Cerebellar cortex (tissue), 1 donor: ENCODE measurements at places on chromosomes 3 and 15.
A peak's percentile ranks its signal among the peaks of the same experiment; 100 is the strongest.

DNA sequence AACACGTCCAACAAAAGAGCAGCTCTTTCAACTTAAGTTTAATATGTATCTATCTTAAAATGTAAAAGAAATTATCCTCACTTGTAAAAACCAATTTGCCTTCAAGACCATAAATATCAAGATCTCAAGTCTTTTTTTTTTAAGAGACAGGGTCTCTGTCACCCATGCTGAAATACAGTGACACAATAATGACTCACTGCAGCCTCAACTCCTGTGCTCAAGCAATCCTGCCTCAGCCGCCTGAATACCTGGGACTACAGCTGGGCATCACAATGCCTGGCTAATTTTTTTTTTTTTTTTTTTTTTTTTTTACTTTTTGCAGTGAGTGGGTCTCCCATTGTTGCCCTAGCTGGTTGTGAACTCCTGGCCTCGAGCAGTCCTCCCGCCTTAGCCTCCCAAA is 26.0 kb downstream of the ACAP2 start:
- no peak for DNase-seq

- DNase-seq, result no peak
Measured at GRCh38 chr3:58973796-58974195, 76.0 kb downstream of the CFAP20DC start.

DNA sequence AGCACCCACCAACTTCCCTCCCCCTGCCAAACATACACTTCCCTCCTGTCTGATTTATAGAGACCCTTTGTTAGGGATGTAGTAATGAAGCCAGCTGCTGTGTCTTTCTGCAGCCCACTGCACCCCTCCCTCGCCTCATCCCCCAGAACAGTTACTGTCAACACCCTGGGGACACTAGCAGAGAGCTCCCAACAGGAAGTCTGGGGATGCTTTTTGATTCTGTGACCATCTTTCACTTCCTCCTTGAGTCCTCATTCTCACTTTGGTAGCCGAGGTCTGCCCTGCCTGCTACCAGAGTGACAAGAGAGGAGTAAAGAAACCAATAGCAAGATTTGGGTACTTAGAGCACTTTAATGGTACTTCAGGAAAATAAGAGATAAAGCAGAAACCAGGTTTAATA is 201.6 kb downstream of the SATB1 start:
- no peak for DNase-seq

DNA sequence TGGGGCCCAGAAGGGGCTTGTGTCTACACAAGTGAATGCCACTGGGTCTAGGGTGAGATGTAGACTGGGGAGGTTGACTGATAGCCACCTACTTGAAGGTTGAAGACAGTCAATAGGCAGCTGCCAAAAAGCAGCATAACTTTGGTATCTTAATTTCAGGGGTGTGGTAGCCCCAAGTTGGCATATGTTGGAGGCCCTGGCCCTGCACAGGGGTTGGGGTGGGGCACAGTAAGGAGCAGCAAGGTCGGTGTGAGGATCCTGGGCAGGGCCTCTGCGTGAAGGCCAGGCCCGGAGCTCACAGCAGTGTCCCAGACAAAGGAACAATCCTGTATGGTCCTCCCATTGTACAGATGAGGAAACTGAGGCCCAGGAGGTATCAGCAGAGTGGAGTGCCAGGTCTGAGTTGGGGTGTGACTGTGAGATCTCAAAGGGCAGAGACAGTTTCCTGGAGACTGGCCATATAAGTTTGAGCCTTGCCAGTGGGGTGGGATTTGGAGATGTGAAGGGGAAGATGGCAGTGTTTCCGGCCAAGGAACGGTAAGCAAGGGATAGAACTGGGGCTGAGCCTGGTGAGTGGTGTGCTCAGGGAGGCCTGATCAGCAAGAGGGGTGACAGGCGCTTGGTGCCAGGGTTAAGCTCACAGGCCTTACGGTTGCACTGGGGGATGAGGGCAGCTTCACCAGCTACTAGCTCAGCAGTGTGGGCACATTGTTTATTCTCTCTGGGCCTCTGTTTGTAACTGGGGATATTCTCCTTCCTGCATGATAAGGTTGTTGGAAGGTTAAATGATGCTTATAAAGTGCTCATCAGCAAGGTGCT is 1.7 kb downstream of the KLHL40 start:
- no peak for DNase-seq

- no peak for DNase-seq
Measured at GRCh38 chr15:101086394-101087171, 165.3 kb downstream of the CHSY1 start.

DNA sequence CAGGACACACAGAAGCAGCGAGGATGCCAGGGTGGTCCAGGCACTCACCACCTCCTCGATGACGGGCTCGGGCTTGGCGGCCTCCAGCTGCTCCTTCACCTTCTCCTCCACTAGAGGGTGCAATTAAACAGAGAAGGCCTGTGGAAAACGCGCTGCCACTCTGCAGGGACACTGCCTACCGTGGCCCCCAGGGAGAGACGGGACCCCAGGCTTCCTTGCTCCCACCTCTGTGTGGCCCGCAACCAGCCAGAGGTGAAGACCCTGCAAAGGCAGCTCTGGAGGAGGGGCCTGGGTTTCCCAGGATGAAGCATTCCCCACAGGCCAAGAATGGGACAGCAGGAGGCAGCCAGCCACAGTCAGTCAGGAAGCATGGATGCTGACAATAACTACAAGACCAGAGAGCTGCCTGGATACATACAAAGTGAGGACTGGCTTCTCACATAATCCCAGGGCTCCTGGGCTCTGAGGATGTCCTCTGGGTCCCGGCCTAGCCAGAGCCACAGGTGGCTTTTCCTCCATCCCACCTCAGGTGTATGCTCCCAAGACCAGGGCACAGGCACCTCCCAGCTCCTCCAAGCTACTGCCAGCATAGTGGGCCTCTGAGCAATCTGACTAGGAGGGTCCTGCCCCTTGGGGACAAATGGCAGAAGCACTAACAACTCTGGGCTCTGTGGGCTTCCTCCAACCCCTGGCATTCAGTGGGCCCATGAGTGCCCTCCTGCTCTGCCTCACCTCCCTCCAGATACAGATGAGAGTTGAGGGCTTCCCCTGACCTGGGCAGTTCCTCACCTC is 46.2 kb downstream of the PTH1R start:
- no peak for DNase-seq

GRCh38 chr15:68431792-68432401 is at the start of gene ITGA11:
Gene ITGA11 (minus strand): TSS chr15:68432163. CDS start chr15:68432066, 97 bp downstream.
- no peak for DNase-seq

DNA sequence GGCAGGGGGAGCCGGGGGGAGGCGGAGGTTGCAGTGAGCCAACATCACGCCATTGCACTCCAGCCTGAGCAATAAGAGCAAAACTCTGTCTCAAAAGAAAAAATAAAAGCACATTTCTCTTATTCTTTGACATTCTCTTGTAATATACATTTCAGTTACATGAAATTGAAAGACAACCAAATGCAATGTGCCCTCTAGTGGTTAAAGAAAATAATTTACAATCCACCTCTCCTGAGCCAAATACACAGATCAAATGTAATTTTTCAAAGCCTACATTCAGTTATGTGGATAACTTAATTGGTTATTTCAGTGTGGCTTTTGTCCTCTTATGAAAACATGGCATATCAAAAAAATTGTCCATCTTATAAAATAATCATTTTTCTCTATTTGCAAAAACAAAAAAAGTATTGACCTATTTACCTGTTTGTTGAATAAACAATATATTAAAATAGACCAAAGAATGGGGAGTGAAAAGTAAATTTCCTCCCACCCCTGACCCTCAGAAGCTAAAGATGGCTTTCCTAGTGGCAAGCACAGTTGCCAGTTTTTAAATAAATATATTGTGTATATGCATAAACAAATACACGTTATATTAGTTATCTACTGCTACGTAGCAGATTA is 14.2 kb upstream of the U2SURP start:
- DNase-seq, result peak; percentile 60

DNA sequence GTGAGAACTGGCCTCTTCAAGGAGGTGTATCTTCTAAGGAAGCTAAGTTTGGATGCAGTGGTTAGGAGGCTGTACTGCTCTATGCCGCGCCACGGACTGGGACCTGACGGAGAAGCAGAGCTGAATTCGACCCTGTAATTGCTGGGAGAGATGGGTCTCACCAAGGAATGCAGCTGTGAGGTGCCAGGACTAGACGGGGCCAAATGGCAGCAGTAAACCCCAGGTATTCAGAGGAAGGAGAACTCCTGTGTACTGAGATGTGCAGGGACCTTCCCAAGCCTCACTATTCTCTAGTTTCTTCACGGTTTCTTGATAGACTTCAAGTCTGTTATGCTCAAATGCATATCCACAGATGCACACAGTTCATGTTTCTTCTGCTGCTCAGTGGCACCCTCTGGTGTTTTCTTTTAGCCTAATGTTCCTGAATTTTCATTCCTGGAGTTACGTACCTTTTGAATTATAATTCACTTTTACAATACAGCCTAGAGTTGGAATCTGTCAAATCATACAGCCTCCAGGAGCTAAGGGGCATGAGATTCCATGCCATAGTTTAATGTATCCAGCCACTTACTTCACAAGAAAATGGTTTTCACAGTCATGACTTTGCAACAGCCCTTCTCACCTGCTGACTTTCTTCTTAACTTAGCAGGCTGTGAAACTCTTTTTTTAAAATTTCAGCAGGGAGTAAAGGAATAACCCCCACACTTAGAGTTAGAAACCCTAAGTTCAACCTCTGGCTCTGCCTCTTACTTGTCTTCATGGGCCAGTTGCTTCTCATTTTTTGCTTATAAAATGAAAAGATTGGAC is 61.8 kb downstream of the GLDN start:
- DNase-seq, result peak; percentile 41

DNA sequence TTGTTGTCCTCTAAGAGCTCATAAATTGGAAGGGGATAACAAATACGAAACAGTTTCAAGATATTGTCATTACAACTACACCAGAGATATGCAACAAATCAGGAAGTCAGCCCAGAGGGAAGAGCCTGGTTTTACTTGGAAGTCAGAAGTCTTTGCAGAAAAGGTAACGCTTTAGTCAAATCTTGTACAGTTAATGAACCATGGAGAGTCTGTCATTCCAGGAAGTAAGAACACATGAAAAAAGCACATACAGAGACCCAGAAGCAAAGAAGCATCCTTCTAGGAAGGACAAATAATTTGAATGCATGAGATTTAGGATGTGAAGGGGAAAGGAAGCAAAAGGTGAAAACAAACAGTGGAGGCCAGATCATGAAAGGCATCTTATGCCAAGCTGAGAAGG is 19.6 kb downstream of the DYNC1LI1 start:
- DNase-seq, result no peak

- no peak for DNase-seq
Measured at GRCh38 chr3:107067421-107067820, 309.8 kb upstream of the CCDC54 start.

DNA sequence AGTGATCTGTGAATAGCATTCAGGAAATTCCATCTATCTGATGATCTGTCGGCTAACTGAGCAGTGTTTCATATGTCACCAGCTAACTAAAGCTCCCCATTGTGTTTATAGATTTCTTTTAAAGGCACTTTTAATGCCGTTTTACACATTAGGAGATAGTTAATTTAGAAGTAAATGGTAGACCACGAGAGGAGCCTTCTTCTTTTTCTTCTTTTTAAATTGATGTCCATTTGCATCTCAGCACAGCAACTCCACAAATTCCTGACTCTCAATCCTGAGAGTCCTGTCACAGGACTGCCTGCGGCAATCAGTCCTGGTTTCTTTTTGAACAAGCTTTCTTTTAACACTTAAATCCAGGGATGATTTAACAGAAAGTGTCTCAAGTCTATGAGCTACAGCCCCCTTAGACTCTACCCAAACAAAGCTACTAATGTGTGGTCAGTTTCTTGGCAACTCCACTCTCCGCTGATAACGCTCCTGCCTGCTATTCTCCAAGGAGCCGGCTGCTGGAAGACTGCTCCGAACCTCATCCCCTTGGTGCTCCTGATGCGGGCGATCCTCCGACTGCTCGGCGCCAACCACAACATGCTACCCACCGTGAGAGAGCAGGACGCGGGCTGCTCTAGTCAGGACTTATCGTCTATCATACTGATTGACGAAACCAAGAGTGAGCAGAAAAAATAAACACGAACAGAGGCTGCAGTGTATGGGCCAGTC is 421.4 kb downstream of the MECOM start:
- no peak for DNase-seq

GRCh38 chr3:25843332-25843731 is 53.4 kb downstream of the OXSM start:
- peak; percentile 66 for DNase-seq

GRCh38 chr3:64352639-64352992 is 127.3 kb upstream of the PRICKLE2 start:
- DNase-seq, result peak; percentile 23

- no peak for DNase-seq
Measured at GRCh38 chr3:100516838-100517237, 24.4 kb downstream of the TMEM45A start.

DNA sequence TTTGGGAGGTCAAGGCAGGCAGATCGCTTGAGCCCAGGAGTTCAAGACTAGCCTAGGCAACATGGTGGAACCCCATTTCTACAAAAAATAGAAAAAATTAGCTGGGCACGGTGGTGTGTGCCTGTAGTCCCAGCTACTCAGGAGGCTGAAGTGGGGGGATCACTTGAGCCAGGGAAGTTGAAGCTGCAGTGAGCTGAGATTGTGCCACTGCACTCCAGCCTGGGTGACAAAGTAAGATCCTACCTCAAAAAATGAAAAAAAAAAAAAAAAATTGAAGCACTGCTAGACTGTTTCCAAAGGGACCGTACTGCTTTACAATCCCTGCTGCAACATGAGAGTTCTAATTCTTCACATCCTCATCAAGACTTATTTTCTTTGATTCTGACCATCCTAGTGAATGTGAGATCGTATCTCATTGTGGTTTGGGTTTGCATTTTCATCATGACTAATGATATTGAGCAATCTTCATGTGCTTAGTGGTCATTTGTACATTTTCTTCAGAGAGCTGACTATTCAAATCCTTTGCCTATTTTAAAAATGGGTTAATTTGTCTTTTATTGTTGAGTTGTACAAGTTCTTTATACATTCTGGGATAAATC is 10.8 kb downstream of the CMTM8 start:
- DNase-seq, result no peak

GRCh38 chr3:23945913-23946687 is 1.0 kb downstream of the NR1D2 start:
- DNase-seq, result peak; percentile 94

DNA sequence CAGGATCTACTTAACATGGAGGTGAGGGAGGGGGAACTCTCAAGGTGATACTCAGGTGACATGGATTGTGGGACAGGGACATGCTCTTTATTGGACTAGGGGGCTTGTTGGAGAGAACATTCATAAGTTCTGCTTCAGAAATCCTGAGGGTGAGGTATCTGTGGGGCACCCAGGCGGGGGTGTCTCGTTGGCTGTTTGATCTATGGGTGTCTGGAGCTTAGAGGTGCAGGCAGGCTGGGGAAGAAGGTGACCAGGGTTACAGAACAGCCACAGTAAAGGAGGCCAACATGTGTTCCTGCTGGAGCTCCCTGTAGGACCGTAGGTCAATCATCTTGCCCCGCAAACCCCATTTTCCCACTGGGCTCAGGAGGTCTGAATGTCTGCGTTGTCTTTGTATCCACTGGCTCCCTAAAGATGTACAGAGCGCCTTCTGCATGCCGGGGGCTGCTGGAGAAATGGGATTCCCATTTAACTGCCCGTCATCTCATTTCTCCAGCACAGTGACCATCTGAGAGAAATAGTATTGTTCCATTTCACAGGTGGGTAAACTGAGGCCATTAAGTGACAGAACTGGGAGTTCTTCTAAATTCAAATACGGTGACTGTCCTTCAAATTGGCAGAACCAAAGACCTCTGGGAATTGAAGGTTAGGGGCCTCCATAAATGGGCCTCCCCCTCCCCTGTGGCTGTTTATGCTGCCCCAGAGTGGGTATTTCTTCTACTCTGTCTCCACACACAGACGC is 40.3 kb upstream of the TSEN2 start:
- no peak for DNase-seq

GRCh38 chr15:76871930-76872329 is 33.2 kb downstream of the SCAPER start:
- DNase-seq, result no peak

GRCh38 chr3:128278130-128278529 is 124.8 kb downstream of the EEFSEC start:
- peak; percentile 16 for DNase-seq
